Panc1 (cell line): ENCODE measurements at places on chromosomes 11 and 22. TPM values are rescaled to one million over a fixed set of nuclear protein-coding genes. Genes with fewer than 3 reads are reported as not detected.

BACE1 gene
- 4.9 TPM for total RNA-seq

CCDC157 gene
- 2.1 TPM for total RNA-seq

NPTXR gene
- 32.6 TPM for total RNA-seq

IGLL1 gene
- total RNA-seq, result not detected

CRYBB3 gene
- total RNA-seq, result 0.67 TPM

OR8D4 gene
- total RNA-seq, result not detected

KDM4F gene
- total RNA-seq, result not detected

ANO5 gene
- total RNA-seq, result 1.7 TPM

OR52M1 gene
- total RNA-seq, result not detected

GPR83 gene
- 0.05 TPM for total RNA-seq

DRAP1 gene
- 581 TPM for total RNA-seq

SEC14L6 gene
- not detected for total RNA-seq

B4GALNT4 gene
- total RNA-seq, result 122 TPM

PHOX2A gene
- not detected for total RNA-seq

DEPDC5 gene
- total RNA-seq, result 20.2 TPM

C22orf23 gene
- total RNA-seq, result 0.49 TPM

KMT5B gene
- 48.6 TPM for total RNA-seq

KCNK7 gene
- 0.69 TPM for total RNA-seq

RPS6KA4 gene
- total RNA-seq, result 74.0 TPM

FOXRED2 gene
- 37.7 TPM for total RNA-seq

ASCL2 gene
- total RNA-seq, result not detected

YAP1 gene
- total RNA-seq, result 158 TPM

SERGEF gene
- 35.5 TPM for total RNA-seq

CFAP300 gene
- total RNA-seq, result 6.4 TPM

TSGA10IP gene
- total RNA-seq, result not detected

RHOD gene
- 33.5 TPM for total RNA-seq

DGCR8 gene
- total RNA-seq, result 35.0 TPM

MS4A7 gene
- total RNA-seq, result 0.23 TPM

APOL2 gene
- total RNA-seq, result 34.4 TPM

PKDREJ gene
- total RNA-seq, result not detected

C11orf91 gene
- 1.3 TPM for total RNA-seq

MMP13 gene
- 0.15 TPM for total RNA-seq

UBQLN3 gene
- total RNA-seq, result not detected

APOBEC3B gene
- total RNA-seq, result 15.6 TPM

MRGPRD gene
- not detected for total RNA-seq

OR51B4 gene
- not detected for total RNA-seq

POLR2F gene
- 89.7 TPM for total RNA-seq

APOA5 gene
- 0.39 TPM for total RNA-seq

NELL1 gene
- not detected for total RNA-seq

PRDX5 gene
- total RNA-seq, result 492 TPM

PNPLA5 gene
- not detected for total RNA-seq

SAA2 gene
- total RNA-seq, result 4.0 TPM
